Frontal cortex (tissue), 4 donors: ENCODE measurements at places on chromosomes 2 and 18. TPM values are rescaled to one million over a fixed set of nuclear protein-coding genes. Genes with fewer than 3 reads are reported as not detected.
A peak's percentile ranks its signal among the peaks of the same experiment; 100 is the strongest.

- peak; percentile 92 for DNase-seq
These were observed at the start of gene ATL2 for GRCh38 chr2:38377050-38377828. ATL2 (minus strand) TSS chr2:38377273; CDS start chr2:38377260, 13 bp downstream.

DNA sequence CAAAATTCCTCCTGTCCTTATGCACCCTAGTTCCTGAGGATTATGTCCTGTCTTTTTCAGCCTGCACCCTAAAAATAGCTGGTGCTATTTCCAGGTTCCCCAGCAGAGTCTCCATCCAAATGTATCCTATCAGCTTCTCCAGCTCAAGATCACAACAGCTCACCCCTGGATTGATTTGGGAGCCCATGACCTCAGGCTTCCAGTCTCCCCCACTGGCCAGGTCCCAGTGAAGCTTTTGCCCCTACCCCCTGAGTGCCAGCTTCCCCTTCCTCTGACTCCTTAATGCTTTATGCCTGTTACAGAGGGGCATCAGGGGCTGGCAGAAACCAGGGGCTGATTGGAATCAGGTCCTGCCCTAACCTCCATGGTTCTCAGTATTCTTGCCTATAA lies 76.9 kb upstream of the DAPL1 start:
- DNase-seq: no peak

DNA sequence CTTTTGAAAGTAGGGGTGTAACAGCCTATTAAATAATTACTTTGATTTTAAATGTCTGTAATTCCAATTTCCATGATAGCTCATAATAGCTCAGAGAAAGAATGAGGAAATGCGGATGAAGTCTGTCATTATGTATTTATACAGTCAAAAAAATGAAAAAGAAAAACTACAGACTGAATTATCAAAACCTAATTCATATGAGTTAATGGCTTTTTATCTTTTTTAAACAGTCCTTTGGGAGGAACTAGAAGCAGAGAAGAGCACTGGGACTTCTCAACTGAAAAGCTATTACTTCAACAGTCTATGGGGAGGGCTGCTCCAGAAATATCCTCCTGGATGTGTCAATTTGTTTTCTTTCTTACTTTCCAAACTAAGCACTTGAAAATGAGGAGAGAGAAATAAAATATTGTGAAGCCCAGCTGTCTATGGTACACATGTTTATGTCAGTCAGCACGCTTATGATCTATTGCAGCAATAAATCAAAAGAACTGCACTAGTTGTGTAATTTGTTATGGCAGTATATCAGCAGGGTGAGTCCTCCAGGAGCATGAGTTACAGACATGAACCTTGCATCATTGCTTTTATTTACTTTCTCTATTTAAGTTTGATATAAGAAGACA lies 1550.2 kb downstream of the LRP1B start:
- DNase-seq: no peak

- DNase-seq: no peak
These were observed 171.5 kb downstream of the EVA1A start for GRCh38 chr2:75389271-75389670.

DNA sequence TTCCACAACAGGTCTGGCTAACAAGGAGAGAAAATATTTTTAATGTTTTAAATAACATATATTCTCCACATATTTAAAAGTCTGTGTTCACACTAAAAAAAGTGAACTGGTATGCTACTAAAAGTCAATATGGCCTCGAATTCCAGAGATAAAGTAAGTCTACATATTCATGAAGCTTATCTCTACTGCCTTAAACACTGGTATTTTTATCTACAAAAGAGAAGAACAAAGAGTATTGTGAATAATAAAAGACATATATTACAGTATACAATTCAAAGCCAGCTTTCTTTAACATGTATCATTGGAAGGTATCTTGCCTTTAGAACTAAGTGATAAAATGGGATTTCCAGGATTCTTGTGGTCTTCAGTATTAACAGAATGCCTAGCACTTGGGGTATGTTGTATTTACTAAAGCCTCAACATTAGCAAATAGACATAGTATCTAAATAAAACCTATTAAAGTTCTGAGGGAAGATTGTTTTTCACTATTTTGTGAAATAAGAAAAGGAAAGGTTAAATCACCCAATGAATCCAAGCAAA lies 302.8 kb upstream of the CCDC68 start:
- no peak for DNase-seq

DNA sequence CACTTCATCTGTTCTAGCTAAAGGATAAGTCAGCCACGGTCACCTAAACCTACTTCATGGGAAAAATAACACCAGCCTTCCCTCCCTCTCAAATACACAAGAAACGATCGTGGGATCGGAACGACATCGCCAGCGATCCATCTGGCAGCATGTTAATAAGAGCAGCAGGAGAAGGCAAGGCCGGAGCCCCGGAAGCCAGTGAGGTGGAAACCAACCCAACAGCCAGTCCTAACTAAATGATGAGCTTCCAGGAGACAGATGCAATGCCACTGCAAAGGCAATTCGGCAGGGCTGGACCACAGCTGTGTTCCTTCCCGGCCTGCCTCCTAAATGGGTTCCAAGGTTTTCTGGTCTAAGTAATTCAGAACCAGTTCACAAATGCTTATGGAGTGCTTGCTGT lies 117.5 kb downstream of the TMEM163 start:
- DNase-seq: no peak

ANKRD53 gene
- 1.2 TPM for total RNA-seq

C18orf63 gene
- total RNA-seq: not detected
